ENCODE measurements at places on chromosomes 2 and 18.
A peak's percentile ranks its signal among the peaks of the same experiment; 100 is the strongest.

DNA sequence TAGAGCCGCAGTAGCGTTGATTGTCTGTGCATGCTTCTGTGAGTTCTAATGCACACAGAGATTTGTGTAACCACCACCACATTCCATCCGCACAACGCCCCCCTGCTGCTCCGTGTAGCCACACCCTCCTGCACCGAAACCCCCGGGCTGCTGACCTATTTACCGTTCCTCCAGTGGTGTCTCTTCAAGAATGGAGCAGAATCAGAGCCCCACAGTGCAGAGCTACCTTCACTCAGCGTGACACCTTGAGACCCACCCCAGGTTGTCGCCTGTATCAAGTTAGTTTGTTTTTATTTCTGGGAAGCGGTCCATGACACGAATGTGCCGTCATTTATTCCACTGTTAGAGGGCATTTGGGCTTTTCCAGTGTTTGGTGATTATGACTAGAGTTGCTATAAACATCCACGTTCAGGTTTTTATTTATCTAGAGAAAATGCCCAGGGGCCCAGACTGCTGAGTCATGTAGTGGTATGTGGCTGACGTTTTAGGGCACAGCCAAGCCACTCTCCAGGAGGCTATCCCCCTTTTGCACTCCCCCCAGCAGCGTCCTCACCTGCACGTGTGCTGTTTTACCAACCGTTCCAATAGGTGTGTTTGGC is 266.8 kb downstream of the NDUFA10 start:
- peaks cover 2% of the 10 kb centered on the region for H3K4me1 ChIP-seq
- DNase-seq, result no peak
- no peaks in the 10 kb centered on the region for H3K36me3 ChIP-seq
- H3K27ac ChIP-seq, result no peak overlapping the region

- no peaks in the 10 kb centered on the region for H3K4me1 ChIP-seq
- H3K4me3 ChIP-seq, result no peak overlapping the region
- no peak overlapping the region for H3K27ac ChIP-seq
- DNase-seq, result no peak
- no peaks in the 10 kb centered on the region for H3K36me3 ChIP-seq
These were observed 911.4 kb downstream of the TRIB2 start for GRCh38 chr2:13628122-13628521.

GRCh38 chr2:12070581-12070980 is 324.1 kb downstream of the LPIN1 start:
- no peaks in the 10 kb centered on the region for H3K27me3 ChIP-seq
- no peaks in the 10 kb centered on the region for H3K36me3 ChIP-seq
- no peak overlapping the region for H3K27ac ChIP-seq
- no peaks in the 10 kb centered on the region for H3K4me1 ChIP-seq

- no peaks in the 10 kb centered on the region for H3K27me3 ChIP-seq
- H3K36me3 ChIP-seq, result no peaks in the 10 kb centered on the region
- H3K4me1 ChIP-seq, result no peaks in the 10 kb centered on the region
These were observed 50.0 kb downstream of the SH3RF3 start for GRCh38 chr2:109178968-109179367.

- H3K36me3 ChIP-seq, result no peaks in the 10 kb centered on the region
- no peak for DNase-seq
- no peaks in the 10 kb centered on the region for H3K27me3 ChIP-seq
- H3K4me1 ChIP-seq, result no peaks in the 10 kb centered on the region
- no peak overlapping the region for H3K4me3 ChIP-seq
These were observed 361.2 kb upstream of the HNRNPA3 start for GRCh38 chr2:176851200-176851888.

DNA sequence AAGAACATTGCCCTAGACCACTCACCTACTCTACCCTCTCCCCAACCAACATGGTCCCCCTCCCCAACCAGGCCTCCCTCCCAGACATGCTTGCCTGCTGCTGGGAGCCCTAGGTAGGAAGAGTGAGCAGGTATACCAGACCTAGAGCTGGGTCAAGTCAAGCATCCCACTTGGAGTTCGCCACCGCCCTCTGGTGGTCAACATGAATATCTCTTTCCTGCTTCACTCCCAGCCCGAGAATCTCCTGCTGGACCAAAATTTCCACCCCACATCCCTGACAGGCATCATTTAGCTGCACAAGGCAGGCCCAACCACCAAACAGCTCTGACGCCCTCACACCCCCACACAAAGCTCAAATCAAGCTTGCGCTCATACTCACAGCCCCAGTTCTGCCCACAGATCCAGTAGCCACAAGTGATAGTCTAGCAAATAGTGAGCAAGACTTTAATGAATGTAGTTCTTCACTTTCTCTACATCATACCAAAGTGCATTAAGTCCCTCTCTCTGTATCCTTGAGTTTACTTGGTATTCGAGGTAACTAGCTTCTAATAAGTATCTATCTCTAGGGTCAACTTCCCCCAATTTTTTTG is 116.0 kb downstream of the TNS1 start:
- H3K27ac ChIP-seq, result no peak overlapping the region
- DNase-seq, result peak; percentile 80
- no peaks in the 10 kb centered on the region for H3K36me3 ChIP-seq
- no peaks in the 10 kb centered on the region for H3K27me3 ChIP-seq

DNA sequence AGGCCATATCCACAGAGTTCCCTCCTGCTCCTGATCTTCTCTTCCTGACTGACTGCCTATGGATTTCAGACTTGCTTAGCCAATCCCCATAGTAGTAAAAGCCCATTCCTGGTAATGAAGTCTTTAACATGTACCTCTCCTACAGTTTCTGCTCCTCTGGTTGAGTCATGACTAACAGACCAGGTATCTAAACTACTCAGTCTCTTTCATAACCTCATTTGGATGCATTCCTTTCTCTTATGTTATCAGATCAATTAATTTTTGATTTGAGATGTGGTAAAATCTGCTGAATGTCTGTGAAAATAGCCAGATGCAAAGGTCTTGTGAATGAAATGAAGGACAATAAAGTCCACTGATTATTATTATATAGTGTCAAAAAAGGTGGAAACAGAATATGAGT is 198.0 kb downstream of the NBAS start:
- H3K27me3 ChIP-seq, result no peaks in the 10 kb centered on the region
- no peaks in the 10 kb centered on the region for H3K36me3 ChIP-seq
- no peaks in the 10 kb centered on the region for H3K4me1 ChIP-seq
- DNase-seq, result peak; percentile 71
- H3K4me3 ChIP-seq, result no peak overlapping the region

DNA sequence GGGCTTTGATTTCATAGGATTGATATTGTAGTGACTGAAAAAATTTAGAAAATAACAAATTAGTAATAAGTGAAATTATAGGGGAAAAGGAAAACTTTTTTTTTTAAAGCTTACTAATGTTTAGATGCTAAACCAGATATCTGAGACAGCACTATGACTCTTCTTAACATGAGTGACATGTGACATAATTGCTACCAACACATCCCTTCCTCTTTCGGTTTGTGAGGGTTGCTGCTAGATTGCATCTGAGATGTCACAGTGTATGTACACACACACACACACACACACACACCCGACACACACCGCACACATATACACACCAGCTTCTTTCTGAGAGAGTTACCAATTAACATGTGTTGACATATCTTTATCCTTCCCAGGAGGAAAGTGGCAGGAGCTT is 18.0 kb downstream of the RAPGEF4 start:
- H3K4me1 ChIP-seq, result no peaks in the 10 kb centered on the region
- H3K36me3 ChIP-seq, result no peaks in the 10 kb centered on the region
- no peaks in the 10 kb centered on the region for H3K27me3 ChIP-seq
- no peak overlapping the region for H3K4me3 ChIP-seq
- no peak overlapping the region for H3K27ac ChIP-seq

- H3K27me3 ChIP-seq, result no peaks in the 10 kb centered on the region
- no peak overlapping the region for H3K27ac ChIP-seq
- H3K4me1 ChIP-seq, result no peaks in the 10 kb centered on the region
- DNase-seq, result no peak
- no peaks in the 10 kb centered on the region for H3K36me3 ChIP-seq
These were observed 744.4 kb upstream of the FANCL start for GRCh38 chr2:58985541-58985940.

Measured in trophoblast cell (in vitro differentiated cells and primary cell).